CD4-positive, alpha-beta T cell treated with Interleukin-6 for 4 hours (primary cell): ENCODE measurements at places on chromosomes 16 and 17.

DNA sequence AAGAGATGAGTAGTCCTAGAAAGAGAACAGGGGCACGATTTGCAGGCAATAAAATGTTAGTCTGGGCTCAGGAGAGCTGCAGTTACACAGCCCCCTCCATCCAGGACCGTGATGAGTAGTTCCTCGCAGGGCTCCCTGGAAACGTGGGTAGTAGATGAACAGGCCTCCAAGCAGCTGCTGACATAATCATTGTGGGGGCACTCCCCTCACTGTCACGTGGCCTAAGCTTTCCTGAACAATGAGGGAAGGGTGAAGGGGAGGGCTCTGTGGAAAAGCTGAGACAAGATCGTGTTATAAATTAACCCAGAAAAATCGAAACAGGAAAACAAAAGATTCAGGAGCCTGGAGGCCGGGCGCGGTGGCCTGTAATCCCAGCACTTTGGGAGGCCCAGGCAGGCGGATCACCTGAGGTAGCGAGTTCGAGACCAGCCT, 1.3 kb upstream of the PER1 start:
- DNase-seq, result peak; percentile 20

- DNase-seq, result no peak
Measured at GRCh38 chr17:83136156-83136555, 56.7 kb downstream of the METRNL start.

GRCh38 chr17:41551365-41551764, 20.5 kb downstream of the KRT9 start:
- no peak for DNase-seq

- DNase-seq, result no peak
Measured at GRCh38 chr16:87469169-87469568, 23.7 kb downstream of the ZCCHC14 start.

DNA sequence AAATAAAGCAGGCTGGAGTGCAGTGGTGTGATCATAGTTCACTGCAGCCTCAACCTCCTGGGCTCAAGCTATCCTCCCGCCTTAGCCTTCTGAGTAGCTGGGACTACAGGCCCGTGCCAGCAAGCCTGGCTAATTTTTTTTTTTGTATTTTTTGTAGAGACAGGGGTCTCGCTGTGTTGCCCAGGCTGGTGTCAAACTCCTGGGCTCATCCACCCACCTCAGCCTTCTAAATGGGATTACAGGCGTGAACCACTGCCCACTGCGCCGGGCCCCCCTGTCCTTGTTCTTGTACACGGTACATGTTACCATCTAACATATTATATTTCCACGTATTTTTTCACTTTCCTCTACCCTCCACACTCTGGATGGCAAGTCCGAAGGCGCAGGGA, 3.1 kb upstream of the CDH3 start:
- DNase-seq, result no peak

DNA sequence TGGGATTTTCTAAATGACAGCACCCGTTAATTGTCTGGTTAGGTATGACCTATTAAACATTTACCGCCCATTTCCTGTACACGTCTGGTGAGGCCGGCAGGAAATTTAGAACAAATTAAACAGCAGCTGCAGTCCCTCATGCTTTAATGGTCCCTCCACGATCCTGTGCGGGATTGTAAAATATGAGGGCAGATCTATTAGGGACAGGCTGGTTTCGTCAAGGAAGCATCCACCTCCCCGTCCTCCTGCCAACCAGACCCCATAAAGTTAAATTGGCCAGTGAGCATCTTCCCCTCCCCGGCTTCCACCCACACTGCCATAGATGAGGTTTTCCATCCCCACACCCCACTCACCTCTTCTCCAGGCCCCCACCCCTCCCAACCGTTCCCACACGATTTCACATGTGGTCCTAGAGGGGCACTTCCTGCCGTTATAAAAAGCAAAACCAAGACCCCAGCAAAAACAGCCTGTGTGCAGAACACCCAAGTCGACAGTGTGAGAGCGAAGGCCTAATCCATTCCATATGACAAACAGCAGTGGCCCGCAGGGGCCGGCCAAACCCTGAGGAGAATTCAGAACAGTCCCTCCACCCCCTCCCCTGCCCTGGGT, 331.9 kb downstream of the FOXL1 start:
- no peak for DNase-seq

- DNase-seq, result no peak
Measured at GRCh38 chr16:65989861-65990604, 376.5 kb upstream of the CDH5 start.

GRCh38 chr16:83967838-83968305, at the start of gene NECAB2:
Gene NECAB2 (plus strand): TSS chr16:83968244. CDS start chr16:83968649, 405 bp downstream.
- peak; percentile 17 for DNase-seq

DNA sequence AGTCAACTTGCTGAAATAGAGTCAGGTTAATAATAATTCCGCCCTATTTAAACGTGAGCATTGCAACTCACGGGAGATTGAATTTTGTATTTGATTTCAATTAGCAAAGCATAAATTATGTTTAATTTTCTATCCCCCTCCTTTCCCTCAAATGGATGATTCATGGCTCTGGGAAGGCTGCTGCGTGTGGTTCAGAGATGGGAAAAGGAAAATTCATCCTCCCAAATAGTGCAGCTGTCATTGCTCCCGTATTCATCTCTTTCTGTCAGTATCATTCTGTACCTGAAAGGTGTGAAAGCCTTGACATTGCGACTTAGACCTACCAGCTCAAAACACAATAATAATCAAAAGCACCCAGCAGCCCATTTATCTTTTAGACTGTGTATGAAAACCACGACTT, 447.3 kb downstream of the HS3ST4 start:
- no peak for DNase-seq

GRCh38 chr17:37888881-37889280, 35.3 kb upstream of the TBC1D3K start:
- DNase-seq, result no peak

DNA sequence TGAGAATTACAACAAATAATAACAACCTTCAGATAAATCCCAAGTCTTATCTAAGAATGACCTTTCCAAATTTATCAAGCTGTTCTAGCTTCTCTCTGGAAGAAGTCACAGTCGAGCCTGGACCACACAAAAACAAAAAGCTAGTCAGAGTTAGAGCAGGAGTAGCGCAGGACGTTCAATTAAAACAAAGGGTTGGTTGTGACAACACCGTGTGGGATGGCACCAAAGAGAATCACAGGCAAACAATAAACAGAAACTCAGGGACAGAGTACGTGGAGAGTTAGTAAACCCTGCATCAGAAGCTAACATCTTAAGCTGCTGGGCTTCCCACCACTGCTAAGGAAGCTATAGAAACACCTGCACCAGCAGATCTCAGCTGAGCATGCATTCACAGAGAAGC, 23.8 kb downstream of the ARHGAP17 start:
- DNase-seq, result no peak

DNA sequence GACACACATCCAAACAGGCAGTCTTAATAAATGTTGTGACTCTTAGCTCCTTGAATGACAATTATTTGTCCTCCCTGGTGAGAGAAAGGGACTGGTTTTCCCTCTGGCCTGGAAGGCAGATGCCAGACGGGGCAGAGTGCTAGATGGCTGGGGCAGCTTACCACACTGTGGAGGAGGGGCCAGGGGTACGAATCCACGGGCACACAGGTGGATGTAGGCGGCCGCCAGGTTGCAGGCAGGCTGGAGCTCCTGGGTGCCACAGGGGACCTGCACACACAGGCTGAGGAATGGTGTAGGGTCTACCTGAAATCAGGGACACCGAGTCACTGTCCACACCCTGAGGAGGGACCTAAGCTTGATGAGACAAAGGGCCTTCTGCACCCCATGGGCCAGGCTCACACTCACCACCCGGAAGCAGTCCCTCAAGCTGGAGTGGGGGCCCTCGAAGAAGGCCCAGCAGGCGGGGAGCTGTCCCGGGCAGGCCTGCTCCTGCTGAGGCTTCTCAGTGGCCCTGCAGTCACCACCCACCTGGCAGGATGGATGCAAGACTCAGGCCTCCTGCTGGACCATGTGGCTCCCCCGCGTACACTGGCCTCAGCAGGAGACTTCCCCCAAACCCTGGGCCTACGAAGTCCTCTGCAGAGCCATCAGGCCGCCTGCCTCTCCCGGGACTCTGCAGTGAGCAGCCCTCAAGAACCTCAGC, 38.4 kb downstream of the RMI2 start:
- no peak for DNase-seq

DNA sequence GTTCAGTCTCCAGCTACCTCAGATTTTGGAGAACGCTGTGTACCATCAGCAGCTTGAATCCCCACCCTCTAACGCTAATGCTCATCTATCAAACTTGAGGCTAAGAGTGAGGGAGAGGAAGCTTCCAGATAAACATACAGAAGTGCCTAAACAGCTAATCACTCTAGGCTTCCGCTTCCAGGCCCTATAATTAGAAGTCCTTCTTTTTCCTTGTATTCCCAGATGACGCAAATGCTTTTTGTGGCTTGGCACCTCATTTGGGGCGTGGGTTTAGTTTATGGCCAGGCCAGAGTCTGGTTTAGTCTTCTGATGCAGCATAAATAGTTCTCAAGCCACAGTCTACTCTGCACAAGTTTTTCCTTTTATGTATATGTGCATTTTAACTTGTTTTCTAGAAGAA, 263.4 kb downstream of the BCAS3 start:
- no peak for DNase-seq

DNA sequence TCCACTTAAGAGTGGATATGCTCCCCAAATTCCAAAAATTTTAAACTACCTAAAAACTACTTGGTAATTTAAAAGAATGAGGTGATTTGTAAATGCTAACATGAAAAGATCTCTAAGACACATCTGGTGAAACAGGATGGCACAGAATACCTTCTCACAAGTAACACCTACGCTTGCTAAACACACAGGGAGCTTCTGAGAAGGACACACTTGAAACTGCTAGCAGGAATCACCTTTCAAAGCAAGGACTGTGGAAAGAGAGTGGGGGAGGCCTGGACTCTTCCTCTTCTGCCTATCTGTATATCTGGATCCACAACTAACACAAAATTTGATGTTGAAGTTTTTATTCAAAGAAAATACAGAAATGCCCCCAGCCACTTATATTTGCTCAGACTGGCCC, 52.4 kb downstream of the CYTH1 start:
- DNase-seq, result no peak

DNA sequence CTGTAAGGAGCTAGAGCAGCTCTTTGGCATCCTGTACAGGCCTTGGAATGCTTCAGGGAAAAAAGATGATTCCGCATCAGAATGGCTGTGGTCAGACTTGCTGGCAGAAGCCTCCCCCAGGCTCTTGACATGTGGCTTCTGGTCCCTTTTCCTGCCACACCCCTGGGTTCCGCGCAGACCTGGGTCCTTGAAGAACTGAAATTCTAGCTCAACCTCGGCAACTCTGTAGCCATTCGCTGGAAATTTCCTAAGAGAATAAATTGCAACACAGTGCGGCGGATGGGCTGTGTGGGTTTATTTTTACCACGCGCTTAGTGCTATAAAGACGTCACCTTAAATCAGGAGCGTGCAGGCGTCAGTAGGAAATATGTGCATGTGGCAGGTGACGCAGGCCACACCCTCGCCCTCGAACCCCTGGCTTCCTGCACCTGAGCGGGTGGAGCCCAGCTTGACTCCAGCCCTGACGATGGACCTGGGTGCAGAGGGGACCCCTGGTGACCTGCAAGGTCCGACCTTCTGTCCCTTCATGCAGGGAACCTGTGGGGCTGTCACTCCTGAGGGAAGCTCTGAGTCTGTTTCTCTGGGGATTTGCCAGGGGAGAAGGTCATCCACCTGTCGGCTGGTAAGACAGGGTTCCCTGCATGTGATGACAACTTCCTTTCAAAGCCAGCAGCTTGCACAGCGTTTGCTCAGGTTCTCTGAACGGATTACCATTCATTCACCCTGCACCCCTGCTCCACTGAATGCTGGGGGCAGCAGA, 46.3 kb downstream of the METRNL start:
- DNase-seq, result no peak

DNA sequence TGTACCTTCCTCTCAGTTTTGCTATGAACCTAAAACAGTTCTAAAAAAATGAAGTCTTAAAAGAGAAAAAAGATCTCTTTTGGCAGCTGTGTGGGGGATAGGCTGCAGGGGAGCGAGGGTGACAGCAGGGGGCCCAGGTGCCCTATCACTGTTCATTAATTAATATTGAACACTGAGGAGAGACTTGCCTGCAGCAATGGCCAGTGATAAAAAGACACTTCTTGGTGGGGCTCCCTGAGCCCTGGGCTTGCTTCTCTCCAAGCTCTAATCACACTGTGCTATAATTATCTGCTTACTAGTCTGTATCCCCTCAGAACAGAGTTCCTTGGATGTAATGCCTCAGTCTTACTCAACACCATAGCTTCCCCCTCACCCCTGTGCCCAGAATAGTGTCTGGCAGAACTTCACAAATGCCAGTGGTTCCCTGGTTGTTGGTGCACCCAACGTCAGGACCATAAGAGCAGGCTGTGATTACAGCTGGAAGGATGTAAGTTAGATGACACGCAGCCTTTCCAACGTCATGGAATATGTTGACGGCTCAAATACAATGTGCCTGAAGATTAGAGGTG, 52.0 kb upstream of the IRX6 start:
- DNase-seq, result no peak

DNA sequence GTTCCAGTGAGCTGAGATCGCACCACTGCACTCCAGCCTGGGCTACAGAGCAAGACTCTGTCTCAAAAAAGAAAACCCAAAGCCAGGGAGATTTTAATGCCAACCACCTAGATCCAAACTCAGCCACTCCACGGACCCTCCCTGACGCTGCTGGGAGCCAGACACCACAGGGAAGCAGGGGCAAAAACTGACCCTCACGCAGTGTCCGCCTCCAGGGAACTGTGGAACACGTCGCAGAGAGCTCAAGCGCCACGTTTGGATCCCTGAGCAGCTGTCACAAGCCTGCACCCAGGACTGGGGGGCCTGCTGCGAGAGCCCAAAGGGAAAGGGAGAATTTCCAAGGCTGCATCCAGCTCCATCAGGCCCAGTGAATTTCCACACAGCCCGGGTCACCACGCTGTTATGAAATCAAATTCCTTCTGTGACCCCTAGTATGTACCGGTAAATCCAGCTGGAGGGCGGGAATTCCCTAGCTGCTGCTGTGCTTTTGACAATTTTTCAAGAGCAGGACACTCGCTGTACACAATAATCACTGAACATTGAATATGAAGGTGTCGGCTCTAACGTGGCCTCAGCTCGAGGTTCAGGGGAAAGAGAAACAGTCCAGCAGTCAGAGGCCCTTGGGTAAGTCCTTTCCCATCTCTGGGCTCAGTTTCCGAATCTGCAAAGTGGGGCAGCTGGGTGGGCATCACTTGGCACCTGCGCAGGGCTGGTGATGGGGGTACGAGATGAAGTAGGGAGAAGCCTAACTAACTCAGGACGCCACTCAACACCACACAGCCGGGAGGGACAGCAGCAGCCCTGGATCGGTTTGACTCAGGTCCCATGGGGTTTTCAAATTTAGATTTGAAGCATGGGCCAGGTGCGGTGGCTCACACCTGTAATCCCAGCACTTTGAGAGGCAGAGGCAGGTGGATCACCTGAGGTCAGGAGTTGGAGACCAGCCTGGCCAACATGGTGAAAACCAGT, 8.6 kb downstream of the CARHSP1 start:
- no peak for DNase-seq

DNA sequence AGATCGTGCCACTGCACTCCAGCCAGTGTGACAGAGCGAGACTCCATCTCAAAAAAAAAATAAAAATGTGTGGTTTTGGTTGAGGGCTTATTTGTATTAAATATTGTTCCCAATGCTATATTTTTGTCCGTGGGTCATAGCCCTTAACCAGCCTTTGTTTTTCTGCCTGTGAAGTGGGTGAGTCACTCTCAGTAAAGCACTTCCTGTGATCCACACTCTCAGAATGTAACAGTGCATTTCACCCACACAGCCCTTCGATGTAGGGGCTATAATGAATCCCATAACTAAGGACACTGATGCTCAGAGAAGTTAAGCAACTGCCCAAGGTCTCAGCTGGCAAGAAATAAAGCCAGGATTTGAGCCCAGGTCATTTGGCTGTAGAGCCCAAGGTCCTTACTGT, 34.7 kb upstream of the POLR3E start:
- peak; percentile 17 for DNase-seq

- peak; percentile 25 for DNase-seq
Measured at GRCh38 chr16:67661101-67661761, 471 bp downstream of the PARD6A start.
